ENCODE measurements at places on chromosomes 2 and 18.

DNA sequence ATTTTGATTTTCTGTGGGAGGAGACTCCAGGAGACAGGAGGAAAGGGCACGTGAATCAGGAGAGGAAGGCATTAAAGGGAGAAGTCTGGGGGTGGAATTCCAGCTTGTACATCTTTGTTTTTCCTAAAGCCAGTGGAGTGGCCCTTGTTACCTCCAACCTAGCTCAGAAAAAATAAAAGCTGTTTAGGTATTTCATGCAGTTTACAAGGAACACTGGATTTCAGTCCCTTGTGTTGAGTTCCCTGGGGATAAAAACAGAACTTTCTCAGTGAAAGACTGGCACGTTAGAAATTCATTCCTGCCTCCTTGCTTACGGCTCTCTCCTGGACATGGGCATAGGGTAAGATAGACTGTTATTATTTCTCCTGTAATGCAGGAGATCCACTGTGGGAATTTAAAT is 170.2 kb downstream of the ZEB2 start:
- DNase-seq, result no peak

DNA sequence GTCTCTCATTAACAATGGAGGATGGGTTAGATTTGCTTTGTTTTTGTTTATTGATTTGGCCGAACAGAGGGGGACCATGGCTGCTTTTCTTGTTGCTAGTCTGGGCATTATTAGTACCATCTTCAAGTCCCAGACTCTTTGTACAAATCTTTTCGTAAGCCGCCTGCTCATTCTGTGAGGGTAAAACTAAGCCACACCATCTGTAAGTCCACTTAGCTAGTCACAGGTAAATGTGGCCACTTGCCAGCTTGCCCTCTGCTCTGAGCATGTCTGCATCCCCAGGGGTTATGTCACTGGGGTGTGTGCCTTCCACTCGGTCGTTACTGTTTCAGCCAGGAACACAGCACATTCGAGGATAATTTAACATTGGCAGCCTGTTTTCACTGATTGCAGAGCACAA is 85.6 kb downstream of the SMIM21 start:
- no peak for DNase-seq

GRCh38 chr2:127644066-127645025 is 1.6 kb upstream of the GPR17 start:
- no peak for DNase-seq

- DNase-seq, result no peak
These were observed 49.9 kb upstream of the PARD3B start for GRCh38 chr2:204495381-204495780.

DNA sequence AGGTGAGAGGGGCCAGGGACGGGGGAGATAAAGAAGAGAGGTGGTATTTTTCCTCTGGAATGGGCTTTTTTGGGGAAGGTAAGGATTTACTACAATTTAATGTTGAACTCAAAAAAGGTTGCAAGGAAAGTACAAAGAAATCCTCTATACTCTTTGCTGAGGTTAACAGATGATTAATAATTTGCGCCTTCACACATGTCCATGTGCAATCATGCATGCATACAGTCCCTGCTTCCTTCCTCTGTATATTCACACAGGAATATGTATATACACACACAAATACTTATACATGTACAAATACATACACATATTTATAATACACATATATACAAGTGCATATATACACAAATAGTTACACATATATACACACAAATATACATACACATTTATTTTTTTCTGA is 193.4 kb downstream of the NBAS start:
- no peak for DNase-seq

DNA sequence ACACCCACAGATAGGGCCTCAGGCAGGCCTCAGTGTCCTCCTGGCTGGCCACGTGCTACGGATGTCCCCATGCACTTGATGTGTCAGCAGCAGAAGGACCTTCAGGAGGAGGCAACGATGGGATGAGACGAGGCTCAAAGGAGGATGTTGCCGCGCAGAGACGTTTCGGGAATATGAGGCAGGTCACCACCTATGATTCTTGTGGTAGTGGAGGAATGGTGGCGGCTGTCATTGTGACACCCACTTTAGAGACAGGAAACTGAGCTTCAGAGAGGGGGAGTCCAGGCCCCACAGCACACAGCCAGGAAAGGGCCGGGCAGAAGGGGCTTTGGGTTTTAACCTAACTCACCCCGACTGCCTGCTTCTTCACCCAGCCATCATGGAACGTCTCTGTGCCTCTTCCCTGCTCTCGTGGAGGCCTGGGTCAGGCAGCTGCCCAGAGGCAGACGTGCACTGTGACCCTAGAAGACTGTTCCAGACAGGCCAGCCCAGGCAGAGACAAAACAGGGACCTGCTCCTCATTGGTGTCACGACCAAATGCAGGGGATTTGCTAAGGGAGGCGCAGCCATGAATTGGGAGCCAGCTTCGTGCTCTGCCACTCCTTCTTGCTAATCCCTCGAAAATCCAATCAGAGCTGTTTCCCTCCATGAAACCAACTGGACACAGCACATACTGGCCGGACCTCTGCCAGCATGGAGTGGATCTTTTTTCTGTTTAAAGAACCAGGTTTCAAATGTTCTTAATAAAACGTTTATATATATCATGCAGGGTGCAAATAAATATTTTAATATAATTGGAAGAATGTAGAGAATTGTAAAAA is 169.2 kb downstream of the ASB1 start:
- DNase-seq, result no peak

DNA sequence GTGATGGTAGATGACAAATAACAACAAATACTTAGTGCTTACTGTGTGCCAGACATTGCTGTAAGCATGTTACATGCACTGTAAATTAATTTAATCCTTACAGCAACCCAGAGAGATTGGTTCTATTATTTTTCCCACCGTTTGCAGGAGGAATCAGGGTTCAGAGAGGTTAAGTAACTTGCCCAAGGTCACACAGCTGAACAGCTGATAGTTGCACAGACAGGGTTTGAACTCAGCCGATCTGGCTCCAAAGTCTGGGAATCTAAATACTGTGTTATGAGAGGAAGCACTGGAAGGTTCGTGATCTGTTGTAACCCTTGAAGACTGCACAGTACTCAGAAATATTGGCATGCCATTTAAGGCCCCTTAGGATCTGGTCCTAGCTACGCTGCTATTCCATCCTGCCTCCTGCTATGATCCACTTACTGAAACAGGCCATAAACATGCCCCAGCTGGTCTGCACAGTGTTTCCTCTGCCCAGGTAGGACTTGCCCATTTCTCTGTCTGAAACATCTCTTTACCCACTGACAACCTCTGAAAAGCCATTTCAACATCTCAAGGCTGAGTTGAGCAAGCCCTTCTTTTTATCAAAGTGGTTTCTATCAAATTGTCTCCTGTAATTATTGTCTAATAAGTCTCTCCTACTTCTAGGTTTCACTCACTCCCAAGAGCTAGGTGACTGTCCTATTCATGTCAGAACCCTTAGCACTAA is 40.4 kb upstream of the MRPL33 start:
- DNase-seq, result no peak

GRCh38 chr18:23226930-23227725 is 91.8 kb downstream of the CABLES1 start:
- peak; percentile 75 for DNase-seq

Data from kidney capillary endothelial cell (primary cell).